ENCODE measurements at places on chromosomes 12 and 14. TPM values are rescaled to one million over a fixed set of nuclear protein-coding genes. Genes with fewer than 3 reads are reported as not detected.

Gene SDR9C7
- total RNA-seq, result not detected

Gene CHGA
- 0.29 TPM for total RNA-seq

Gene PLBD1
- 41.9 TPM for total RNA-seq

Gene STYK1
- 12.3 TPM for total RNA-seq

Gene CCDC88C
- total RNA-seq, result 78.5 TPM

Gene PLEKHG7
- total RNA-seq, result 0.29 TPM

Gene TESPA1
- total RNA-seq, result 4.1 TPM

Gene BAZ2A
- 99.3 TPM for total RNA-seq

DNA sequence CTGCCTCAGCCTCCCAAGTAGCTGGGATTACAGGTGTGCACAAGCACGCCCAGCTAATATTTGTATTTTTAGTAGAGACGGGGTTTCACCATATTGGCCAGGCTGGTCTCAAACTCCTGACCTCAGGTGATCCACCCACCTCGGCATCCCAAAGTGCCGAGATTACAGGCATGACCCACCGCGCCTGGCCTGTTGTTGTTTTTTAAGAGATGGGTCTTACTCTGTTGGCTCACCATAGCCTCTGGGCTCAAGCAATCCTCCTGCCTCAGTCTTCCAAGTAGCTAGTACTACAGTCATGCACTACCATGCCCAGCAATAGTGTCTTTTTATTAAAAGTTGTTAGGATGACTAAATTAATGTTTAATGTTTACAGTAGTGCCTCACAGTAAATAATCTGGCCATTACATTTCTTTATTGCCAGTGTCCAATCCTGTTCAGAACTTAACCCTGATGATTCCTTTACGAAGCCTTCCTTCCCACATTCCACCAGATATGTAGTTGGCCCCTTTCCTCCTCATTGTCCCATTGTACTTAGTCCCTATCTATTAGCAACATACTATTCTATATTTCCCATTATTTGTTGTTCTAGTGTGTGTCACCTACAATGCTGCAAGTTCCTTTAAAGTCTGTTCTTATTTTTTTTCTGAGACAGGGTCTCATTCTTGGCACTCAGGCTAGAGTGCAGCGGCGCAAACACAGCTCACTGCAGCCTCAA, 8.8 kb upstream of the SMARCC2 start:
- no peak for DNase-seq

GRCh38 chr12:41365653-41366171, 177.6 kb downstream of the PDZRN4 start:
- DNase-seq, result no peak

DNA sequence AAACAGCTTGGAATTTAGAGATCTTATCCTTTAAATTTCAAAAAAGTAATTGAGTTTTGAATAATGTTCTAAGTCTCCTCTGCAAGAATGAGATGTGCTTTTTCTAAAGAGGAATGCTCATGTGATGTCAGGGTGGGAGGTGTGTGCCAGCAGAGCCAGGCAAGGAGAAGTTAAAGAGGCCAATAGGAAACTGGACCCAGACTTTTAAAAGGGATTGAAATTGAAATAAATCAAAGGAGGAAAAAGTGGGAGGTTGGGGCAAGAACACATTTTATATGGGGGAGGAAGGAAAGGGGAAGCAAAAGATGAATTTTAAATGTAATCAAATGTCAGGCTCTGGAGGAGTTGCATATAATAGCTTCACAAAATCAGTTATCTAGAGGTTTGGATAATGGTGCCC, 126.1 kb downstream of the FIGNL2 start:
- DNase-seq, result no peak

- peak; percentile 77 for DNase-seq
Observed at GRCh38 chr12:92552412-92553108, 150.2 kb upstream of the PLEKHG7 start.

- DNase-seq, result no peak
Observed at GRCh38 chr14:52906141-52906601, 44.7 kb downstream of the FERMT2 start.

- DNase-seq, result no peak
Observed at GRCh38 chr12:121295746-121296617, 527 bp downstream of the CAMKK2 start.

DNA sequence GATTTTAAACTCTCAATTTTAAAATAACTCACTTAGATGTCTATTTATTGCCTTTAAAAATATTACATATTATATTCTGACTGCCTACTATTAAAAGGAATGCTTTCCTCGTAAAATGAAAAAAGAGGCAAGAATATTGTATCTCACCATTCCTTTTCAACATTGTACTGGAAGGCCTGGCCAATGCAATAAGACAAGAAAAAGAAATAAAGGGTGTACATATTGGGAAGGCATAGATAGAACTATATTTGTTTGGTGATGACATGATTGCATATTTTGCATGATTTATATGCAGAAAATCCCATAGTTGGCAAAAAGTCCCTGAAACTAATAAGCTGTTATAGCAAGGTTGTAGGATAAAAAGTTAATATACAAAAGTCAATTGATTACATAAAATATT, 474.6 kb upstream of the ATP2B1 start:
- DNase-seq, result no peak

DNA sequence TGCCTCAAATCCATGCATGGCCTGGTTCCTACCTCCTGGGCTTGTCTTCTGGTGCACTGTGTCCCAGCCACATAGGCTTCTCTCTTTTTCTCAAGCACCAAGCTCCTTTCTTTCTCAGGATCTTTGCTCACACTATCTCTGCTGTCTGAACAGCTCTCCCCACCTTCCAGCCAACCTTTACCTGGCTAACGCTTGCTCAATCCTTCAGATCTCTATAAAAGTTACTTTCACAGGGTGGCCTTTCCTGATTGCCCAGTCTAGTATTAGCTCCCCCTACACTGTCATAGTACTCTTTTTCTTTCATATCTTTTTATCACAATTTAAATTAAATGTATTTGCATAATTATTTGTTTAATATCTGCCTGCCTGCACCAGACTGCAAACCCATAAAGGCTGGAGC, 3.8 kb downstream of the PARP11 start:
- DNase-seq, result no peak

DNA sequence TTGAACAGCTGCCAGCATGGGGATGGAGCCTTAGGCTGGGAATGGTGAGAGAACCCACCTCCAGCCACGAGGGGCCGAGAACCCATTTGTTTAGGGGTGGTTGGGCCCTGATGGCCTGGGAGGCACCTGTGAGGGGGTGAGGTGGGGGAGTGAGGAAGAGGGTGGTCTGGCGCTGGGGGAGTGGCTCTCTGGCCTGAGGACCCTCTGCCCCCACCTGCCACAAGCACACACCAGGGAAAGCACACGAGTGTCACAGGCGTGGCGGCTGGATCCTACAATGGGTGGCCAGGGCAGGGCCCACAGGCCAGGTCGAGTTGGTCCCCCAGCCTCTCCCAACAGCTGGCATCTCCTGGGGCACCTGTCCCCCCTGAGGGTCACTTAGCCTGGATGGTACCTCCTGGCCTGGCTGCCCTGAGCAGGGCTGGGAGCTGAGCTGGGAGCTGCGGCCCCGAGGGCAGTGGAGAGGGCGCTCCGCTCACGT, 340.5 kb downstream of the TMEM121 start:
- no peak for DNase-seq

GRCh38 chr12:31900271-31900670, 58.9 kb upstream of the RESF1 start:
- no peak for DNase-seq

DNA sequence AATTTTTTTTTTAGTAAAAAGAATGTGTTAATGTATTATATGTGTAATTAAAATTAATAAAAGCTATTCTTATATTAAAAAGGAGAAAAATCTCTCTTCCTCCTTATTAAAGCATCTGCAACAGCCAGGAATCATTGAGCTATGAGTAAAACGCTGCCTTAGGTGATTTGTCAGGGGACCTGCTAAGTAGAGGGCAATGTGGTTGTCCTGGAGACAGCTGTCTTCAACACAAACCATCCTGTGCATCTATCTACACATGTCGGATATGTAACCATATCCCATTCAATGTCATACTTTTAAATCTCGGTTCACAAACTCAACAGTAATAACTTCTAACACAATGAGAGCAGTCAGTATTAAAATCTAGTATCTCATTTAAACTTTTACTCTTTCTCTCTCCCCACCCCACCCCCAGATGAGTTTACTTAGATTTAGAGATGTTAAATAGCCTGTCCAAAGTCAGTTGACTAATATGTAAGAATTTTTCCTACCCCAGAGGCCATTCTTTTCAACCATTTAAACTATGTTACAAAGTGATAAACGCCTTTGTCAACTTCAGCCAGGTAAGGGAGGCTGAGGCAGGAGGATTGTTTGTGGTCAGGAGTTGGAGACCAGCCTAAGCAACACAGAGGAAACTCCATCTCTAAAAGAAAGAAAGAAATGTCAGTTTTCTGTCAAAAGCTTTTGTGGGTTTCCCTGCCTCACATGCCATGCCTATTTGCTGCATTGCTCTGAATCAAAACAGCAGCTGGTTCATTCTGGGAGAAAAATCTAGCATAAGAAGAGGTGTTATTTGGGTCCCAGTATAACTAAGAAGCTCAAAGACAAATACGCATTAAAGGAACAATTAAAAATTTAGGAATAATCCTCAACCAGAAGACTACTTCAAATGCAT, 413.7 kb upstream of the CCDC196 start:
- no peak for DNase-seq

- no peak for DNase-seq
Observed at GRCh38 chr14:26200687-26201086, 397.1 kb downstream of the NOVA1 start.

DNA sequence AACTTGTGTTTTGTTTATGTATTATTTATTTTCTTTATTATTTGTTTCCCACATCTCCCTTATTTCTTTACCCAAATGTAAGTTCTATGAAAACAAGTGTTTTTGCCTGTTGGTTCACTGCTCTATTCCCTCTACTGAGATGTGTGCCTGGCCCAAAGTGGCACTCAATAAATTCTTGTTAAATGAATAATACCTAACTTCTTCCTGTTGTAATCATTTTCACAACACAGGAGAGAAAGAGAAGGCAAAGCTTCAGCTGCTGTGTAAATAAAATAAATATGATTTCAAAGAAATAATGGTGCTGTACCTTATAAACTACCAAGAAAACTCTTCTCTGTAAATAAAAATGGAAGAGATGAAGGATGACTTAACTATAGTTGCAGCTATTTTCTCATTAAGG, 116.2 kb downstream of the TRHDE start:
- no peak for DNase-seq

GRCh38 chr14:105647784-105648608, 121.6 kb downstream of the TMEM121 start:
- DNase-seq, result no peak

- DNase-seq, result no peak
Observed at GRCh38 chr12:131249246-131250027, 295.7 kb downstream of the ADGRD1 start.

DNA sequence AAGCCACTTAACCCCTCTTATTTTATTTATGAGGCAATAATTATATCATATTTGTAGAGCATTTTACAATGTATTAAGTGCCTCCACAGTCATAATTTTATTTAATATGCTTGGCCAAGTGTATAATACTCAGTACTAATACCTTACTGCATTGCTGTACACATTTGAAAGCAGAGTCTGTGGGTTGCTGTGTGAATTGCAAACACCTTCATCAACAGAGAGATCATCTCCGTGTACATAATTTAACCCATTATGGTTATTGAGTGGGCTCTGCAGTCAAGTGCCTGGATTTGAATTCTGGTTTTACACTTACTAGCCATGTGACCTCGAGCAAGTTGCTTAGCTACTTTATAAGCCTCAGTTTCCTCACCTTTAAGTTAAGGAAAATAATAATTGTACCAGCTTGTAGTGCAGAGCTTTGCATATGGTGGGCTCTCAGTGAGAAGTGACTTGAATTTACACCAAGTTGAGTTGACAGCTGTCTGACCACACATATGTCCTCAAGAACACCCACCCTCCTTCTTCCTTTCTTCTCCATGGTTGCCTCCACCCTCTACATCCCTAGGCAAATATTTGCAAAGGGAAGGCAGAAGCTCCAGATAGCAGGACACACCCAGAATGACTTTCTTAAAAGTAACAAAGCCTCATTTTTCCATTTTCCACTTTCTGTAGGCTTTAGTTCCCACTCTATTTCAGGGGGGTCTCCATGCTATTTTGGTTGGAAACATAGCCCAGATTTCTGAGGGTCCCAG, 12.3 kb downstream of the CRACR2A start:
- DNase-seq, result no peak

Measured in mucosa of gallbladder (tissue), 1 donor.